ENCODE measurements at places on chromosomes 2 and 18.

DNA sequence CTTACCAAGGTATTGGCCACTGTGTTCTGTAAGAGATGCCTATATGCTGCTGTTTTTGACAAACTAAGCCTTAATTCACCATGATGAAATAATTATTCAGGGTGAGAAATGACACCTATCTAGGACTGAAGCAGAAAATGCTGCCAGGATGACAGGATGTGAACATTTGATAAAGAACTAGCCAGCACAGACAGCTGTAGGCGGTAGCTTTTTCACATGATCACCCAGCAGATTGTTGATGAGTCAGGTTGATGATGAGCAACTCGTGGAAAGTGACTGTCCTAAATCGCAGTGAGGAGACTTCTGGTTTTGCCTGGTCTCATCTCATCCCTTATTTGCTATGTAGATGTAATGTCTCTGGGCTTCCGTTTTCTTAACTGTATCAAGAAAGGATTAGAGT, 144.1 kb downstream of the PRPF40A start:
- DNase-seq: no peak

- peak; percentile 13 for DNase-seq
Measured at GRCh38 chr2:111030945-111031344, 89.8 kb upstream of the BCL2L11 start.

- DNase-seq: no peak
Measured at GRCh38 chr2:220626603-220627002, 945.5 kb downstream of the EPHA4 start.

GRCh38 chr18:3526421-3527354, 76.7 kb downstream of the TGIF1 start:
- peak; percentile 61 for DNase-seq

DNA sequence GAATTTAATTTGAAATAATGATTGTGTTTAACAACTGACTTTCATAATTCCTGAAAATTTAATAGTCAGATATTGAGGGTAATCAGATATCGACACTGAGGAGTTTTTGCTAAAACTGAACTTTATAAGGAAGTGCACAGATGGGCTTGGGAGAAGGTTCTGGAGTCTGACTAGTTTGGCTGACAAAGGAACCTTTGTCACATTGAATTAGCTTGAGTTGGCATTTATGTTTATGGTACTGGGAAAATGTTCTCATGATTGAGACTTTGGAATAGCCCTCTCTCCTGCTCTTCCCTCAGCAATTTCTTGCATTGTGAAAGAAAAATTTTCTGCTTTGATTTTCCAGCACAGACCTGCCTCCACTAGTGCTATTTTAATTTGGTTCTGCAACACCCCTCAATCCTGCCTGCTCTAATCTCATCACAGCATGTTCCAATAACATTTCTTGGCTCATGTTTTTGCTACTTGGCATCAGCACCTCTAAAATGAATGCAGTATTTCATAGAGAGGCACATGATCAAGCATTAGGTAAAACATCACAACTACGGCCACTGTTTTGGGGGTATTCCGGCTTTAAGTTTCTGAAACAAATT, 133.9 kb upstream of the FSHR start:
- DNase-seq: no peak

GRCh38 chr2:239224199-239224570, 176.6 kb downstream of the HDAC4 start:
- peak; percentile 43 for DNase-seq

- peak; percentile 22 for DNase-seq
Measured at GRCh38 chr2:129301431-129301913, 678.0 kb upstream of the RAB6C start.

- DNase-seq: no peak
Measured at GRCh38 chr2:128289439-128289838, 29.2 kb downstream of the HS6ST1 start.

DNA sequence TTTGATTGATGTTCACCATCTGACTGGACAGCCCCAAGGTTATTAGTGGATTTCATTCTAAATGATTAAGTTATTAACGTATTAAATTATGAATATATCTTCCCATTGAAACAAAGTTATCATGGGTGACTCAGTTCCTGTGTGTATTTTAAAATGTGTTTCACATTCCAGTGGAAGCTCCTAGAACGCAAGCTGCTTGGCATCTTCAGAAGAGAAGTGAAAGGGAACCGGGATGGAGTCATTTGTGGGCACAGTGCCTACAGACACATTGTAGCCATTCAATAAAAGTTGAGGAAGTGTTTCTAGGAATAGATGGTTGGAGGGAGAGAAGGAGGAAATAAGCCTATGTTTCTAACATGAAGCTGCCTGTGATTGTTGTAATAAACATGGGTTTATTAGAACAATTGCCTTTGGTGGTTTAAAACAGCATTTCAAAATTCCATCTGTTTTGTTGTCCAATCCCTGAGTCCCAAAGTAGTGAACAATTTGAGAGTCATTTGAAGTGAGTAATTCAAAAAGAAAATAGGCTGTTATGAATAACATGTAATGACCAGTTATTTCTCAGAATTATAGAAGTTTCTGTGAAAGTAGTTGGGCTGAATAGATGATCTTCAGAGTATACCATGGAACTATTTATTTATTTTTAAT, 143.5 kb downstream of the PKP4 start:
- DNase-seq: no peak

- DNase-seq: no peak
Measured at GRCh38 chr2:30503695-30504052, 56.6 kb downstream of the LCLAT1 start.

GRCh38 chr2:241615041-241615440, 21.9 kb downstream of the THAP4 start:
- DNase-seq: no peak

- no peak for DNase-seq
Measured at GRCh38 chr2:86520153-86520552, 43.1 kb downstream of the CHMP3 start.

DNA sequence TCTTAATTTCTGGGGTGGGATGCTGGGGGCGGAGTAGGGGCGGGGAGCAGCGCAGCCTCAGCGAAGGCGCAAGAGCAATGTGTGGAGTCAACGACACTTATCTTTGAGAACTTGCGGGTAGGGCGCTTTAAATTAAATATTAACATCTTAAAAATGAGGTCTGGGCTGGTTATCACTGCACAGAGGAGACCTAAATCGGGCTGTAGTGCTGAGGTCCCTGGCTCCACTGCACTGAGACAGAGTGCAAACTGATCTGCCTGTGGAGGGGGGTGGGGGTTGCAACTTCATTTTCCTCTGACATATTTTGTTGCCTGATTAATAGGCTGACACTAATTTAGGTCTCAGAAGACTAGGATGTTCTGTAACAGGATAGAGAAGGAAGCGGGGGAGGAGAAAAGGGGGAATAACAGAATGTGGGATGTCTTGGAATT, 253.0 kb upstream of the FANCL start:
- peak; percentile 72 for DNase-seq

- DNase-seq: no peak
Measured at GRCh38 chr2:15840969-15841368, 99.4 kb upstream of the MYCN start.

- DNase-seq: peak; percentile 21
Measured at GRCh38 chr2:234954551-234954992, 2.8 kb downstream of the SH3BP4 start.

- DNase-seq: no peak
Measured at GRCh38 chr2:943821-944220, 6.8 kb upstream of the SNTG2 start.

DNA sequence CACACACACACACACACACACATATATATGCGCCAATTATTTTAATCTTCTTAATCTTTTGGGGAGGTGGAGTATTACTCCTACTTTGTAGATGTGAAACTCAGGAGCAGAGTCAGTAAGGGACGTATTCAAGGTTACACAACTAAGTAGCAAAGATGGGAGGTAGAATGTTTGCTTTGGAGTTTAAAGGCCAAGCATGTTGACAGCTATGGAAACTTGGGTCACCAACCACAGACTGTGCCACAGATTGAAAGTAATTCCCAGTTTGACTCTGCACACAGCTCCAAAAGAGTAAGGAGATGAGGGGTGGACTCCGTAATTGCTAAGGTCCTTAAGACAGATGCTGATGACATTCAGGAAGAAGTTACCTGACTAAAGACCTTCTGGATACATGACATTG, 124.8 kb upstream of the ITGB6 start:
- no peak for DNase-seq

DNA sequence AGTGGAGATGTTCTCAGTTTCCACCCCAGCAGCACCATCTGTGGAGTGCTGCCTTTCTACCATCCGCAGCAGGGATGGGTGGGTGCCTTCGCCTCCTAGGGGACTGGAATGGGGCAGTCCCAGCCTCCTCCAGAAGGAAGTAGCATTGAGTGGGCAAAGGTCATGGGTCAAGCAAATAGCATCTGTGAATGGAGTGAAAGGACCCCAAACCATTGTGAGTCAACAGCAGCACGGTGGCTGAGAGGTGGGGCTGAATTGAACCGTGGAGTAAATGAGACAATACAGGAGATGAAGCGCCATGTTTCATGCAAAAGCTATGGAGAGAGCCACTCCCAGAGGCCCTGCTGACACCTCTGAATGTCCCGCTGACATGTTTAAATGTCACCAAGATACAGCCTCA, 9.7 kb downstream of the GPR55 start:
- DNase-seq: no peak

DNA sequence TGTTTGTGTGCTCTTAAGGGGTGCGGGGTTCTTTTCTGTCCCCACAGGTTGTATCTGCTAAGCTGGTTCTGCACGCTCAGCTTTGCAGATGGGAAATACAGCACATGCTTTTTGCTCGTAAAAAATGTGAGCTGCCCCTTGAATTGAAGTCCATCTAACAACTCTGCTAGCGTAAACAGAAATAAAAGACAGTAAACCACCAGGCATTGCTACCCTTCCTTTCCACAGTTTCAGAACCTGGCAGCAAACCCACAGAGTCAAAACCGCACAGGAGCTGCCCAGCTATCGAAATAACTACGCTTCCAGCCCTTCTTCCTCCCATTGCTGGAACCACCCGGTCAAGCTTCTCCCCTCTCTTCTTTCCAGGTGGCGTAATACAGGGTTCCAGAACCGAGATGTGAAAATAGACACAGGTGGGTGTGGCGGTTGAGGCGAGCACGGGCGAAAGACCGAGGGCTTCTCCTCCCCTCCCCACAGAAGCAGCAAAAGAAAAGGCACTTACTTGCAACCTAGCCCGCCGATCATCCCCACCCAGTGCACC, 479 bp downstream of the SCN9A start:
- DNase-seq: no peak

- DNase-seq: no peak
Measured at GRCh38 chr2:190117305-190117704, 54.8 kb upstream of the MSTN start.

DNA sequence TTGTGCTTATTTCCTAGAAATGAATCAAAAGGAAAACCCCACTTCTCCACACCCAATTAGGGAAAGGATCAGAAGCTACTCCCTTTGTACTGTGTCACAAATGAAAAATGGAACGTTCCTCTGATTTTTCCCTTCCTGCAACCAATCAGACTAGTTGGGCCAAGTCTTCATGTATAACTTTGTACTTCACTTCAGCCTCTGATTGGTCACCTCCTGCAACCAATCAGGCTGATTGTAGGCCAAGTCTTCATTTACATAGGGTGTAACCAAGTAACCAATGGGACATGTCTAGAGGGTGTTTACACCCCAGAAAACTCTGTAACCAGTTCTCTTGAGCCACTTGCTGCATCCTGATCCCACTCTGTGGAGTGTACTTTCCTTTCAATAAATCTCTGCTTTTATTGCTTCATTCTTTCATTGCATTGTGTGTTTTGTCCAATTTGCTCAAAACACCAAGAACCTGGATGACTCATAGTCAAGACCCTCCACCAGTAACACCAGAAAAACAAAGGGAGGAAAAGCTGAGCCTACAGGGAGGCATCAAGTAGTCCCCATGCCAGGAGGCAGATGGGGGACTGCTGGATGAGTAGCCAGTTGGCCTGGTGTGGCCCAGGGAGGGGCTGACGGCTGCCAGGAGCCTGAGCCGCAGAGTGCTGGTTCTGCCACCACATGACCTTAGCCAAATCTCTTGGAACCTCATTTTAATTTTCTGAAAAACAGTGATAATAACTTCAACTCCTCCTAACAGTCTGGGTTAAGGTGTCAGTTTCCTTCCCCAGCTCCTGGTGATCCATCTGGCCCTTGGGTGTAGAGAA, 46.1 kb downstream of the SOWAHC start:
- no peak for DNase-seq

DNA sequence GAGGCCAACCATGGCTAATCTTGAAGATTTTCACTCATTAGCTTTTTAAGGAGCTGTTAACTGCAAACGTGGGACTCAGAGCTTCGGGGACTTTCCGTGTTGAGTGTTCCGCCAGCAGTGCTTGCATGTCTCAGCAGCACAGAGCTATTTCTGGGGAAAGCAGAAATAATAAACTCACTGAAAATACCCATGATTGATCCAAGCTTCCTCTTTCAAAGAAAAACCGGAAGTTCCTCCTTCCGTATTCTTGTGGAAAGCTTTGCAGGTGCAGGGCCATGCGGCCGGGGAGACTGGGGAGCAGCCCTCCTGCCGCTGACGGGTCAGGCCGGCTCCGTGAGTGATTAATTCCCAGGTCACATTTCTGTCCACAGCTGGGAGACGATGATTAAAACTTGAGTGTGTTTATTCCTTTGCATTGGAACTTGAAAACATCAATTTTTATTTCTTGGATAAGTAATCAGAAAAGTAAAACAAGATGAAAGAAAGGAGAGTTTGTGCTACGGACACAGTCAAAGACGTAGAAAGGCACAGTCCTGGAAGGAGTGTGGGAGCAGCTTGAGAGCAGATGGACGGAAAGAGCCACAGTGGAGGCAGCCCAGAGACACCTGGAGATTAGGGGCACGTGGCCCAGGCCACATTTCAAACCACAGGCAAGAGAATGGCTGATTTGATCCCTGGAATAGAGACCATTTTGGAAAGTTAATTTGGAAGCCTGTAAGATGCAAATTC, 54.2 kb upstream of the CTDP1 start:
- no peak for DNase-seq

DNA sequence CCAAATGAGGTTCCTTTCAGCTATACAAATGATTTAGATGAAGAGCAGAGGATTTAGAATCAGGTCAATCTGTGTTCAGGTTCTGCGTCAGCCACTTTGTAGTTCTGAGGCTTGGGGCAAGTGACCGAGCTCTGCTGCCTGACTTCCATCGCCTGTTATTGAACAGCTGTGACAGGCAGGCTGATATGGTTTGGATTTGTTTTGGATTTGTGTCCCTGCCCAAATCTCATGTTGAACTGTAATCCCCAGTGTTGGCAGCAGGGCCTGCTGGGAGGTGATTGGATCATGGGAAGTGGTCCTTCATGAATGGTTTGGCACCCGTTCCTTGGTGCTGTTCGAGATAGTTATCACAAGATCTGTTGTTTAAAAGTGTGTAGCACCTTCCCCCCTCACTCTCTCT, 18.6 kb downstream of the TYMS start:
- no peak for DNase-seq

DNA sequence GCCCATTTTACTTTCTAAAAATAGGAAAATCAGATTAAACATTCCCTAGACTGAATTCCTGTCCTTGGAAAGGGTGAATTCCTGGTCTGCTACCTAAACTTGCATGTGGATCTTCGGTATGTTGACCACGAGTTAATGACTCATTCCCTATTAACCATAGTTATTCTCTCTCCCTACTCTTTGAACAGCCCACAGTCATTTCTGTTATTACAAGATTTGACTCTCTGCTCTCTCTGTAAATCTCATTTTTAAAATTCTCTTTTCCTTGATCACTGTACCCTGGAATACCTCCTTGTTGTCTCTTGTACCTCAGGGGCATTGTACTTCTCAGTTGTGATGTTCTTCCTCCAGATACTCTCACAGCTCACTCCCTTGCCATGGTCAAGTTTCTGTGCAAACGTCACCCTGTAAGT, 92.0 kb upstream of the GULP1 start:
- DNase-seq: no peak
